ENCODE measurements at places on chromosomes 3 and 15.

GRCh38 chr3:58633157-58633865 lies 33.3 kb downstream of the FAM3D start:
- DNase-seq: no peak

GRCh38 chr15:95895508-95895907 lies 435.0 kb upstream of the NR2F2 start:
- DNase-seq: no peak

GRCh38 chr3:31284776-31285175 lies 247.9 kb upstream of the STT3B start:
- DNase-seq: no peak

DNA sequence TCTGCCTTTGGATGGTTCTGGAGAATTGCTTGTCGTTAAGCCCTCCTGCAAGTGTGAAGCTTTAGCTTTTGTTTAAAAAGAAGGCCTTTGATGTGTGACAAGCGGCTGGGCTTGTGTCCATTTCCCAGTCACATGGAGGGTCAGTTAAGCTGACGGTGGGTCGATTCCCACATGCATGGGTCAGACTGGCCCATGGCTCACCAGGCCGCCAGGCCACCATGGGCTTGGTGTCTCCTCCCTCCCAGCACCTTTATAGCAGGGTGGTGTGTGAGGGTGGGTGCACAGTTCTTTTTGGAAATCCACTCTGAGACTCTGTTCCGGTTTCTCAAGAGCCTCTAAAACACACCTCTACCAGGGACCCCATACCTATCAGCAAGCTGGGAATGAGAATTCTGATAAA lies 67.2 kb downstream of the SCN5A start:
- no peak for DNase-seq

GRCh38 chr15:80785811-80786354 lies 6.7 kb downstream of the CEMIP start:
- no peak for DNase-seq

DNA sequence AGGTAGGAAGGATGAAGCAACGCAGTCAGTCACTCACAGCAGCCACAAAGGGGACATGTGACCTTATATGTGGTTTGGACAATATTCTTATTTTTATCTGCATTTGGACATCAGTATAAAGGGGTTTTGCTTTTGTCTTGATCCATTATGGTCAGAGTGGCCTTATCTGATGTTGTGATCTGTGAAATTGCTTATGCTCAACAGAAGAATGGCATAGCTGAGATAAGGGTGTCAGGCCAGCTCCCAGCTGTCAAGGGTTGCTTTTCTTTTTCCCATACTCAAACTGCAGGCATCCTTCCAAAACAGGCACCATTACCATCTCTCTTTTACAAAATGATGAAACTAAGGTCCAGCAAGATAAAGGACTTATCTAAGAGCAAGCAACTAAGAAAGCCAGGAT lies 28.1 kb downstream of the DCLK3 start:
- no peak for DNase-seq

DNA sequence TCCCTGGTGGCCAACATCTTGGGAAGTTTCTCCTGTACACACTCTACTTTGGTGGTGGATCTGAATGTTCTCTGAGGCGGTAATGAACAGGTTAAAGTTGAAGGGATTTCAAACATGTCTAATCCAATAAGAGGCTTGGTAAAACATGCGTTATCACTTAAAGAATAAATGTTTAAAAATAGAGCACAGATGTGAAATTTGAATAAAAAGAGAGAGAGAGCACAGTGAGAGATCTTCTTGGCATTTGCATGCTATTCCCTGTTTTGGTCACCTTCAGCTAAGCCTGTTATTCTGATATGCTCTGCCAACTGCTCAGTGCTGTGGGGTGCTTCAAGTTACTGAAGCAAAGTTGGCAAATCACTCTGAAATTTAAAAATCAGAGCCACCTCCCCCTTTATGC lies 237.7 kb upstream of the WNT5A start:
- no peak for DNase-seq

DNA sequence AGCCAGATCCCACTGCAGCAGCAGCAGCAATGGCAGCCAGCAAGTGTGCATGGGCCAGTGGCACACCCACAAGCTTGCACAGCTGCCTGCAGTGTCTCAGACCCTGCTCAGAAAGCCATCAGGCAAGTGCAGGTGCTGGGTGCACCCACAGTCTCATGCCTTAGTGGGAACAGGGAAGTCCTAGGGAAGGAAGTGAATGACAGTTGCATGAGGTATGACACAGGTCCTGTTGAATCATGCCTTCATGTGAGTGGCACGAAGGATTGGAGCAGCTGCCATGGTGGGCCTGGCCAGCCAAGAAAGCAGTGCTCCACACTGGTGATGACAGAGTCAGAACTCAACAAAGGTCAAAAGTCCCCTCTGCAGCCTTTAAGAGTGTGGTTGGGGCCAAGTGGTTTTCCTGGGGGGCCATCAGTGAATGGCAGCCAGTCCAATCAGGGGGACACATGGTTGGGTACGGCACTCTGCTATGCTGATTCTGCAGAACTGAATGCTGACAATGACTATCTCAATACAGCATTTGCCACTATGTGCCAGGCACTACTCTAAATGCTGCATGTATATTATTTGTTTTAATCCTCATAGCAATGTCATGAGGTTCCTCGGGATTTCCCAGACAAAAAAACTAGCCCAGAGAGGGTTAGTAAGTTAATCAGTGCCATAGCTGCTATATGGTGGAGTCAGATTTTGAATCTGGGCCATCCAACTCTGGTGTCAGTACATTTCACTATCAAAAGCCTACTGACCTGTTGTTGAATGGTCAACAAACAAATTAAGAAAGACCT lies 94.3 kb downstream of the AQP9 start:
- no peak for DNase-seq

DNA sequence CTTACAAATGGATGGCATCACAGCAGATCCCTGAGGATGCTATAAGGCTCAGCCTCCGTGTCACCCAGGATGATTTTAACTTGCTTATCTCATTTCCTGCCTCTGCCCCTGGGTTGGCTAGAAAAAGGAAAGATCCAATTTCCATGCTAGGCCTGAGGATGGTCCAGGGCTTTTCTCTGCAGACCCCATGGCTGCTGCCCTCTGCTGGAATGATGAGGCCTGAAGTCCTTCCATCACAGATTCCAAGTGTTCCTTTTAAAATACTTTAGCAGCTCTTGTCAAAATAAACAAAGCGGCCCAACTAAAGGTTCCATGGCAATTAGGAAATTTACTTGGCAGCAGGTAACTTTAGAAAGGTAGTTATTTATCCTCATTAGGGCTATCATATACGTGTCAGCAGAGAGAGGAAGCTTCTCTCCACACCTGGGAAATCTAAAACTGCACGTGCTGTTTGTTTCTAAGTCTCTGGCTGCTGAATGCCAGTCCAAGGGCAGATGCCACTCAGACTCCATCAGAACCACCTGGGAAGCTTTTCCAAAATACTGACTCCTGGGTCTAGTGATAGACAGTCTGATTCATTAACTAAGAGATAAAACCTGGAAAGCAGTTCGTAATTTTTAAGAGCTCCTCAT lies 401.9 kb upstream of the IL12A start:
- DNase-seq: no peak

DNA sequence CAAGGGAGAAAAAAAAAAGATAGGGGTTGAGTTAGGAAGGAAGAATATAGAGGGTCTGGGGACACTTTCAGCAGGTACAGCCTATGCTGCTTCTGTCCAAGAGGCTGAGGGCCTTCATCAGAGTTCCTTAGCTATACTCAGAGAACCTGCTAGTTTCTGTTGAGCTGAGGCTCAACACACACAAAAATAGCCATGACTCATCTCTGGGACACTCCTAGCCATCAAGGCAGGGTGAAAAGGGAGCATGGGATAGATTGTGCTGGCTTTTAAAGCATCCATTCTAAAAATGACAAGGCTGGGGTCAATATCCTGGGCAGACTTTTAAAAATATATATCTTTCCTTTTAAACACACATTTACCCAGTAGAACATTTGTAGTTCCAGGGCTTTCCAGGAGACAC lies 2.8 kb upstream of the RTP2 start:
- DNase-seq: no peak

GRCh38 chr3:61796088-61796680 lies 234.8 kb downstream of the PTPRG start:
- no peak for DNase-seq

GRCh38 chr3:97579365-97579764 lies 185.2 kb upstream of the ARL6 start:
- DNase-seq: no peak

DNA sequence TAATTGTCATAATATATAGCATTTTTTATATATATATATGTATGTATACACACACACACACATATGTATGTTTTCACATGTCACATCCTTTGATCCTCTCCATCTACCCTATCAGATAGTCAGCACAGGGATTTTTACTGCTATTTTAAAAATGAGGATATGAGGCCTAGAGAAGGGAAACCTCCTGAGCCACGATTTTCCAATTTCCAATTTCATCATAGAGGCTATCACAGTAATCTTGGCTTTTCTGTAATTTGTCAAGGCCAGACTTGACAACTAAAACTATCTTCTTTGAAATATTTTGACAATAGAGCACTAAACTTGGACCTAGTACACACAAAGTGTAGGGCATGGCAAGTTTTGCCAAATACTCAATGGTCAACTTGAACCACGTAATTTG lies 42.5 kb downstream of the IL1RAP start:
- DNase-seq: no peak
